ENCODE measurements at places on chromosomes 12 and 14.

- H3K36me3 ChIP-seq = no peaks in the 10 kb centered on the region
- no peak overlapping the region for H3K27ac ChIP-seq
- DNase-seq = no peak
These were observed 1044.8 kb downstream of the BCL11B start for GRCh38 chr14:98227000-98227726.

DNA sequence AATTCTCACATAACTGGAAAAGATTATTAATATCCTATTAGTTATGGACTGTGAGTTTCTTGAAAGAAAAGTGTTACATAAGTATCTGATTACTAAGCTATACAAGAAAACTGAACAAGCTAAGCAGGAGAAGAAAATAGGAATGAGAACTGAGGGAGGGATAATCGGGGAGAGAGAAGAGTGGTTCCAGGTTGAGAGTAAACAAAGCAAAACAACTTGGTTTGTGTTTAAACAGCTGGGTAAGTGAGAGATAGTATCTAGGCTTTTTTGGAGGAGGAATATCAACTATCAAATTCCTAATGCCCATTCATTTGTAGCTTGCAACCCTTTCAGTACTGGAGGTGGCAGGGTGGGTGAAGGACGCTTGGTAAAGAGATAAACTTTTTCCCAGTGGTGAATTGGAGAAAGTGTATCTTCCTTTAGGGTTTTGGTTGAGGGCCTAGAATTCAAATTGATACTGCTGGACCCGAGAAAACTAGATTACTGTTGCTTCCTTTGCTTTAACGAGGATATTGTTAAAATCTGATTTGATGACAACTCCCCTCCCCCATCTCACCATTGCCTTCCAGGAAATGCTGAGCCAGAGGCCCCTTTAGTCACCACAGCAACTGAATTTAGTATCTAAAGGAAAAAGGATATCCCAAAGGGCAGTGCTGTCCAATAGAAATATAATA, 2.0 kb upstream of the SLC2A3 start:
- H3K4me1 ChIP-seq = peaks cover 7% of the 10 kb centered on the region
- no peaks in the 10 kb centered on the region for H3K36me3 ChIP-seq
- no peaks in the 10 kb centered on the region for H3K27me3 ChIP-seq
- H3K4me3 ChIP-seq = peak overlapping the region; percentile 34
- H3K27ac ChIP-seq = peak overlapping the region; percentile 91

GRCh38 chr12:12779529-12779928, 5.9 kb upstream of the APOLD1 start:
- no peak overlapping the region for H3K27ac ChIP-seq
- no peaks in the 10 kb centered on the region for H3K36me3 ChIP-seq
- H3K4me3 ChIP-seq = no peak overlapping the region
- peaks cover 4% of the 10 kb centered on the region for H3K27me3 ChIP-seq
- H3K4me1 ChIP-seq = peaks cover 12% of the 10 kb centered on the region

DNA sequence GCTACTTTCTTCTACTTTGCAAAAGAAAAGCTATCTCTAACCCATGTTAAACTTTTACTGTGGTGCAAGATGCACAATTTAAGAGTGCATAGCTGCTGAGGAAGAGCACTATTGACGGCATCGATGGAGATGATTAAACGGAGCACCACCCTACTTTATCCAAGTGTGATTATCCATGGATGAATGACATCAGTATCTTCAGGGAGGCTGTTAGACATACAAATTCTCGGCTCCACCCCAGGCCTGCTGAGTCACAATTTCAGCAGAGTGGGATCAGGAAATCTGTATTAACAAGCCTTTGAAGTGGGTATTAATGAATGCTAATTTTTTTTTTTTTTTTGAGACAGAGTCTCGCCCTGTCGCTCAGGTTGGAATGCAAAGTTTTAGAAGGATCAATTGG, 16.2 kb downstream of the SLC2A14 start:
- peaks cover 11% of the 10 kb centered on the region for H3K4me1 ChIP-seq
- no peaks in the 10 kb centered on the region for H3K27me3 ChIP-seq
- DNase-seq = no peak
- H3K36me3 ChIP-seq = peaks cover 4% of the 10 kb centered on the region

GRCh38 chr14:25032092-25032784, 17.7 kb downstream of the STXBP6 start:
- no peaks in the 10 kb centered on the region for H3K27me3 ChIP-seq
- no peaks in the 10 kb centered on the region for H3K36me3 ChIP-seq
- no peak for DNase-seq
- H3K27ac ChIP-seq = no peak overlapping the region
- no peaks in the 10 kb centered on the region for H3K4me1 ChIP-seq

DNA sequence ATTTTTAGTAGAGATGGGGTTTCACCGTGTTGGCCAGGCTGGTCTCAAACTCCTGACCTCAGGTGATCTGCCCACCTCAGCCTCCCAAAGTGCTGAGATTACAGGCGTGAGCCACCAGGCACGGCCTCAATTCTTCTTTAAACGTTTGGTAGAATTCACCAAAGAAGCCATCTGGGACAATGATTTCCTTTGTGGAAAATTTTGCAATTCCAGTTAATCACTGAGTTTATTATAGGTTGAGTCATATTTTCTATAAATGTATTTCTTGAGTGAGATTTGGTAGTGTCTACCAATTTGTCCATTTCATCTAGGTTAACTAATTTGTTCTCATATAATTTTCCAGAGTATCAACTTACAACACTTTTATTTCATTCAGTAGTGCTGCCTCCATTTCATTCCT, 683.9 kb upstream of the TMEM132C start:
- H3K27ac ChIP-seq = no peak overlapping the region
- no peak overlapping the region for H3K4me3 ChIP-seq
- H3K27me3 ChIP-seq = no peaks in the 10 kb centered on the region

DNA sequence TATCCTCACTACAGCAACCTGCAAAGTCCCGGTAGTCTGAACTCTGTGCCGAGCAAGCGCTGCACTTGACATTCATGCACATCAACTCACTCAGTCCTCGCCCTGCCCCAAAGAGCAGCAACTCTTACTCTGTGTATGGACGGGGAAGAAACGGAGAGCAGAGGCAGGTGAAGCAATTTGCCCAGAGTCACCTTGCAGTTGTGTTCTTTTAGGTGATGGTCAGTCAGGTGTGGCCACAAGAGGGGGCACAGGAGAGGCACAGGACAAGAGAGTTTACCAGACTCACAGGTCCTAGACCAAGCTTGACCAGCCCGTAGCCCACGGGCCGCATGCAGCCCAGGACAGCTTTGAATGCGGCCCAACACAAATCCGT, 39.1 kb downstream of the TSPAN11 start:
- no peaks in the 10 kb centered on the region for H3K36me3 ChIP-seq
- DNase-seq = no peak
- no peak overlapping the region for H3K4me3 ChIP-seq
- peaks cover 4% of the 10 kb centered on the region for H3K4me1 ChIP-seq

DNA sequence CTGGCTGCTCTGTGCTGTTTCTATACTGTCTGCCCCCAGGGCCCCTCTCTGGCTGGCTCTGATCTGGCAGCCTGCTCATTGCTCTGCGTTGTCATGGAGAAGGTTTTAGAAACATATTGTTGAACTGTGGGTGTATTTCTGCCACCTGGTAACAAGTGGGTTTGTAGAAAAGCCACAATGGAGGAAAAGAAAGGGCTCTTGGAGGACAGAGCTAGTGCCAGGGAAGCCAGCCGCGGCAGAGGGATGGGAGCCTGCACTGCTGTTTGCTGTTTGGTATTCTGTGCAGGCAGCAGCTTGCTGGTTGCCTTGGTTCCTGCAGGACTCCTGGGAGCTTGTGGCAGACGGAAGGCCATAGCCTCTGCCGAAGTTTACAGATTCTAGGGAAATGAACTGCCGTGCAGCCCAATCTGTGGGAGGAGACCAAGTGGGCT, 15.1 kb downstream of the CCDC177 start:
- H3K27ac ChIP-seq = no peak overlapping the region
- no peak overlapping the region for H3K4me3 ChIP-seq
- H3K36me3 ChIP-seq = no peaks in the 10 kb centered on the region
- H3K4me1 ChIP-seq = peaks cover 3% of the 10 kb centered on the region
- no peaks in the 10 kb centered on the region for H3K27me3 ChIP-seq
- DNase-seq = no peak

GRCh38 chr12:42589465-42590329, at the start of gene PRICKLE1:
Gene PRICKLE1, minus strand, starts transcription at chr12:42589746. Its CDS starts 117,230 bp downstream, at chr12:42472516.
- H3K36me3 ChIP-seq = peaks cover 5% of the 10 kb centered on the region
- peak within 1 kb of the TSS; percentile 91 for H3K4me3 ChIP-seq
- H3K4me1 ChIP-seq = peaks cover 22% of the 10 kb centered on the region
- H3K27me3 ChIP-seq = peaks cover 12% of the 10 kb centered on the region
- peak; percentile 65 for DNase-seq

GRCh38 chr12:113050795-113051194, 5.7 kb upstream of the DTX1 start:
- no peak for DNase-seq
- peaks cover 3% of the 10 kb centered on the region for H3K36me3 ChIP-seq
